ENCODE measurements at places on chromosomes 2 and 18.

- DNase-seq = no peak
Measured at GRCh38 chr2:202643012-202643858, 8.5 kb downstream of the FAM117B start.

- DNase-seq = no peak
Measured at GRCh38 chr2:44496130-44496529, 134.4 kb downstream of the CAMKMT start.

DNA sequence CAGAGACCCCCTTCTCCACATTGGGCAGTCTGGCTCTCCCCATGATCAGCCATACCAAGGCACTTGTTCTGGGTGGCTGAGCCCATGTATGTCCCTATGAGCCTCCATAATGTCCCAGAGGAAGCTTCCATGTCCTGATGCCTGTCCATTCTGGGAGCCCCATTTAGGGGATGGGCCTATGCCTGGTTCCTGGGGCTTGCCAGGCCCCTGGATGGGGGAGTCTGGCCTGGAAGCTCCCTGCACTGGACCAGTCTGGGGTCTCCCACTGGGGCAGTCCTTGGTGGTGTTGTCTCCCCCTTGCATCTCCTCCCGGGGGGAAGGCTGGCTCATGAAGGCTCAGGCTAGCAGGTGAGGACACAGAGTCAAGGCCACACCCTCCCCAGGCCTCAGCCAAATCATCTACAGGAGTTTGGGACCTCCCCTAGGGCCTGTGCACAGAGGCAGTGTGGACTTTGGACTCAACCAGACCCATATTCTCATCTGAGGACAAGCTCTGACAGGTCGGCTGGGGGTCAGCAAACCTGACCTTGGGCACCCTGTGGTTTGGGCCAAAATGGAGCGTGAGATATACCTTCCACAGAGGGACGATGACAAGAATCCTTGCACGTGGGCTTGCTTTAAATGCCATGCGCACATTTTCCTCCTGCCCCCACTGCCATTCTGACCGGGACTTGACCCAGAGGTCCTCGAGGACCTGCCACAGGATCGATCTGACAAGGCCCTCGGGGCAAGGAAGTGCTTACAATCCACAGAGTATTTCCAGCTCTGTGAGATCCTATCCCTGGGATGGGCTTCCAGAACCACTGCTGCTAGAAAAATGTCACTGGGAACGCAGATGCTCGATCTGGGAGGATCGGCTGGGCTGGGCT lies 38.8 kb downstream of the INHBB start:
- DNase-seq = no peak

DNA sequence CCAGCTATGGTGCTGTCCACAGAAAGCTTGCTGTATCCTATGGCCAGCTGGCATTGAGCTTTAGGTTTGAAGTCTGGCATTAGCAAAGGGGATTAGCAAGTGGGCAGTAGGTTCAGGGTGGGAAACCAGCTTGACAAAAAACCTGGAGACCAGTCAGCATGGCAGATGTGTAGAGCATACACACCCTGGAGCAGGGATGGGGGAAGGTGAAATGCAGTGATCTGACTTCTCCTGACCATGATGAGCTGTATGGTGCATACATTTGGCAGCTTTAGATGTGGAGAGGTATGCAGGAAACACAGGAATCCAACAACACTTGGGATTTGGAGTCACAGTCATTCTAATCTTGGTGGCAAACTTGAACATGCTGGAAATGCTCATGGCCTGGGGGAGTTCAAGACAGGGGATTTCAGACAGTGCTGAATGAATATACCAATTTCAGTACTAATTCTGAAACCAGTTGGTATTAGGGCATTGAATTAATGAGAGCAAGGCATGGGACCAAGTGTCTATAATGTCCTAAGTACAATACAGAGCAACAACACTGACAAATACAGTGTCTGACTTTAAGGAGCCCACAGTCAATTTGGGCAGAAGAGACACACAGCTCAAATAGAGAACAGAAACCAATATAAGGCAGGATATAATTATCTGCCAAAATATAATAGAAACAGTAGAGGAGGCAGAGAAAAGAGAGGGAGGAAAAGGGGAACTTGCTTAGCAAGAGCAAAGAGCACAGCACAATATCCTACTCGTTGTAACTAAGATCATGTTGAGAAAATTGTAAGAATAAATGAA lies 11.8 kb downstream of the ARHGAP15 start:
- no peak for DNase-seq

DNA sequence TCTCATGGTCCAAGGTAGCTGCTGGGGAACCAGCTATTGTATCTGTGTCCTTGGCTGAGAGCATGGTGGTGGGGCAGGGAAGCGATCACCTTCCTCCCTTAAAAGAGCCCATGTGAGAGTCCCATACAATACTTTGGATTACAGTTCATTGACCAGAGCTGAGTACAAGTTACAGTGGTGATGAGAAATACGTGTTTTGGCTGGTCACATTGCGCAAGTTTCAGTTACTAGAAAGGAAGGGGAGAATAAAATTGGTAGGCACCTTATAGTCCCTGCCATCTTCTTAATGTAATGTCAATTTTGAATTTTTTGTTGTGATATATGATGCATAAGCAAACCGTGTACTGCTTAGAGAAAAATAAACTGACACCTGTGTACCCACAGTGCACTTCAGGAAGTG lies 67.7 kb downstream of the ZNF407 start:
- DNase-seq = no peak

Measured in brain (organoid and tissue), 16 donors.